ENCODE measurements at places on chromosomes 3 and 15.

- DNase-seq, result no peak
These were observed 16.9 kb downstream of the CEP19 start for GRCh38 chr3:196694941-196695848.

GRCh38 chr3:45596290-45596791, 1.8 kb downstream of the LIMD1 start:
- DNase-seq, result no peak

DNA sequence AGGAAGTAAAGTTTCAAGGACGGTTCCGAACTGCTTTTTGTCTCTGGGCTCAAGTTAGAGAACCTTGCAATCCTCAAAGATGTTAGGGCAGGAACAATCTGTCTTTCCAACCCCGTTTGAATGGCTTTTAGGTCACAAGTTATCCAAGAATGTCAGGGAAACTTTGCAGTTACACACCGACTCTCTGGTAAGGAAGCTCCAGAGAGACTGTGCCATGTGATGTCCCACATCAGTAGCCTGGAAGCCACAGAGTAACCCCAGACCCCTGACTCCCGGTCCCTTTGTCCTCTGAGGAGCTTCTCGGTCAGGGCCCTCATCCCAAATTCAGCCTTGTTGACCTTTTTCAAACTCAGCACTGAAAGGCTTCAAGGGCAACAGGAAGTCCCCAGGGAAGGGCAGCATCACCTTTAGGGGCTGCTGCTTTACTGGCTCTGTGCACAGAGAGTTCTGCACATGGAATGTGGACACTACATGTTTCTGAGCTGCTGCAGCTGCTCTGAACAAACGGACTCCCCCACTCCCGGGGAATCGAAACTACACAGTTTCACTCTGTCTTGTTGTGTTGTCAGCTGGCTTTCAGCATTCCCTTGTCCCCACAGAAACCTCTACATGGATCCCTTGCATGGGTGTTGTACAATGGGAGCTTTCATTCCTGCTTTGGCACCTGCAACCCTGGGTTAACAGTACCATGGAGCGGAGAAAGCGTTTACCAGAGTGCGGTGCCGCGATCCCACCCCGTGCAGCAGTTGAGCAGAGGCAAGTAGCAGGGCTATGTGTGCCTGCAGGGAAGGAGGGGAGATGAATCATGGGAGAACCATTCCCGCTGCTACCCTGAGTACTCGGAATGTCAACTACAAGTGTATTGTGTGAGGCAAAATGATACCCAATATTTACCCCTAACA, 408.2 kb upstream of the THBS1 start:
- no peak for DNase-seq

- no peak for DNase-seq
These were observed 16.5 kb downstream of the SEMA7A start for GRCh38 chr15:74417225-74417624.

DNA sequence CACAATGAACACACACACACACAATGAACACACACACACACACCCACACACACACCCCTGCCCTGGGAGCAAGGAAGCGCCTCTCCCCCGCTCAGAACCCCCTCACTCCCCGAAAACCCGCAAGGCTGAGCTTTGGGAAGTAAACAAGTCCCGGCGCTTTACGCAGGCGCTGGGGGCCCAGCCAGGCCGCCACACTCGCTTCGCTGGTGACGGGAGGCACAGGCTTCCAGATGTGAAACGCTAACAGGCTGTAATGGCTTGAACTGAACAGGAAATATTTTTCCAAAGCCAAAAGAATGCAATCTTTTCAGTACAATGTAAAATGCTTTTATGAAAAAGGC, 122.7 kb upstream of the IGF1R start:
- no peak for DNase-seq

DNA sequence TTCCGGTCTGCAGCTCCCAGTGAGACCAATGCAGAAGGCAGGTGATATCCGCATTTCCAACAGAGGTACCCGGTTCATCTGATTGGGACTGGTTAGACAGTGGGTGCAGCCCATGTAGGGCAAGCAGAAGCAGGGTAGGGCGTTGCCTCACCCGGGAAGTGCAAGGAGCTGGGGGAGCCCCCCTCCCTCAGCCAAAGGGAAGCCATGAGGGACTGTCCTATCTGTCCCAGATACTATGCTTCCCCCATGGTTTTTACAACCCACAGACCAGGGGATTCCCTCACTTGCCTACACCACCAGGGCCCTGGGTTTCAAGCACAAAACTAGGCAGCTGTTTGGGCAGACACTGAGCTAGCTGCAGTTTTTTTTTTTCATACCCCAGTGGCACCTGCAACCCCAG, 71.8 kb downstream of the CPNE4 start:
- DNase-seq, result no peak

All from NCI-H1694 (cell line).